ENCODE measurements at places on chromosomes 5 and 9. TPM values are rescaled to one million over a fixed set of nuclear protein-coding genes. Genes with fewer than 3 reads are reported as not detected.

GRCh38 chr9:36416890-36417289 lies 16.8 kb upstream of the RNF38 start:
- no peak for DNase-seq

The CARTPT gene
- total RNA-seq, result not detected

The CTXN3 gene
- total RNA-seq, result not detected

DNA sequence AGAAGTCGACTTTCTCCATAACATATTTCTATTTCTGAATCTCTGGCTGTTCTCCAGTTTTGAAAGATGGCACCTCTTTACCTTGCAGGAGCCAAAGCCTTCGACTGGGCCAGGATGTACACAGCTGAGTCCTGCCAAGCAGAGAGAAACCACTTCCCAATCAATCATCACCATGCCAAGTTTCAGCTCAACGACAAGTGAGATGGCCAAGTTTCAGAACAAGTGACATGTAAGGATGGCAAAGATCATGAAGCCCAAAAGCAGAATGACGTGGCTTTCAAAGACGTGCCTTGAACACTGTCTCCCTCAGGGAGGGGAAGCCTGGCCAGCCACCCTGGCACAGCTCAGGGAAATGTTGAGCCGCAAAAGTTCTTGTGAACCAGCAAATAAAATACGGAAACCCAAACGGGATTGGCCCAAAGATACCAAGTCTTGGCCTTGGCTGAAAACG lies 17.7 kb downstream of the STK10 start:
- no peak for DNase-seq

The PPP3R2 gene
- total RNA-seq, result not detected

DNA sequence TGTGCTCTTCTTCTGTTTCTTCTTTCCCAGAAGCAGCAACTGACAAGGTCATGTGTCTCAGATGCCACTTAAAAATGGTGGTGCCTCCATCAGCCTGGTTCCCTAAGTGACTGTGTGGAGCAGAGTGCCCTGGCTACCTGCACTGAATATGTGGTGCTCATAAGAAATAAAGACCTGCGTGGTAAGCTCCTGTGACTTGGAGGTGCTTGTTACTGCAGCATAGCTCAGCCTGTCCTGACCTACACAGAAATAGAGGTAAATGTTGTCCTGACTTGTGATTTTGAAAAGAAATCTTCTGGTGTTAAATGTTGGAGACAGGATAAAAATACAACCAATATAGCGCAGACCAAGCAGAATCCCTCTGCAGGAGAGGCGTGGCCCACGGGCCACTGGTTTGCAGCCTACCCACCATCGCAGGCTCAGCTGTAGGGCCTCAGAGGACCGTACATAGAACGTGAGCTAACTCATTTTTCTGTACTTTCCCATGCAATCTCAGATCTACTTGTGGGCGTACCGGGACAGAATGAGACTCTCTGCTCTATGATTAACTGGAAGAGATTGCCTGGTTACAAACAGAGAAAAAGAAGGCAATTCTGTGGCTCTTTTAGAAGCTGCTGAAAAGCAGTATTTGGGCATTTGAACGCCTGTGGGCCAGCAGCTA lies 79.4 kb upstream of the UNC5A start:
- no peak for DNase-seq

DNA sequence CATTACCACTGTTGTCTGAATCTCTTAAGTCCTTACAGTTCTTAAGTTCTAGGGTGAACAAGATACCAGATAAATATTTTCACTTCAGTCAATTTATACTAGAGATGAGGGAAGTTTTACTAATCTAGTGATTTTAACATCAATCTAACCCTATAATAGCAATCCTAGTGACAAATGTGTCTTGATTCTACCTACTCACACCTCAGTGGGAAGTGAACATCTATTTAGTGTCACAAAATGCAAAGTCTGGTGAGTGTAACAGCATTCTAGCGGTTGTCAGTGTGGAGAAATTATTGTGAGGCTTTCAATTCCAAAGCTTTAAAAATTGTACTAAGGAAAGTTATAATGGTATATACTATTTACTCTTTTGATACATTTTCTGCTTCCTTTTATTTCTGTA lies 225.8 kb upstream of the CYLC2 start:
- no peak for DNase-seq

DNA sequence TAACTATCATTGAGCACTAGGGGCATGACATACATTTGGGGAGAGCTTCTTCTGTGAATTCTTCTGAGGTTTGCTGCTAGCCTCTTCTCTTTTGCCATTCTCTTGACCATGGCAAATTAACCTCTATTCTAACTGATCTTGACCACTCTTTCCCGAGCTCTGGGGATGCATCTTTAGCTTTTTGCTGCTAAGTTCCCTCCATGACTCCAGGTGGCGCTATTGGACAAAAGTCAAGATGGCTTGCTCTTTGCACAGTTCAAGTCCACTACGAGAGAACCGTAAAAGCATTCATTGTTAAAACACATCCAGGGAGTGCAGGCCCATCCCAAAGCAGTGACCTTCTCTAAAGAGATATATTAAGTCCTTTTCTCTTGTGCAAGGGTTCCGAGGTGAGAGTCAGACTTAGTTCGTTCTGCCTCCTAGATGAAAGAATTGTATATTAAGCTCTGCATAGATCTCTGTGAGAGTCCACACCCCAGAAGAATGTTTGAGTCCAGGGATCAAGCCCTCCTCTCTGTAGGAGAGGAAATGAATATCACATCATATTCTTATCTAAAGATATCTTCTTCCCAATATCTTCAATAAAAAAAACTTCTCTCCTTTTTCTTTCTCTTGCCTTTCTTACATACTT lies 1152.9 kb upstream of the CDH6 start:
- DNase-seq, result no peak

DNA sequence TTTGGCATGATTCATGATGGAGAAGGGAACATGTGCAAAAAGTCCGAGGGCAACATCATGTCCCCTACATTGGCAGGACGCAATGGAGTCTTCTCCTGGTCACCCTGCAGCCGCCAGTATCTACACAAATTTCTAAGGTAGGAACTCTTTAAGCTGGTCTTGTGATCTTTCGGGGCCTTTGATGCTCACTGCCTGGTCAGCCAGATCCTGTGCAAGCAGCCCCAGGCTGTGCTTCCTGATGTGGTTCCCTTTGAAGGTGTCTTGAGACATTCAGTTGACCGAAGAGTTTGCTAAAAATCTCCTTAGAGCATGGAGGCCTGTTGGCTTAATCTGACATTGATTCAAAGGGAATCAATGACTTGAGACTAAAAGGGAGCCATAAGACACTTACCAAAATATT lies 60.0 kb downstream of the ADAMTS16 start:
- no peak for DNase-seq

The LHX3 gene
- not detected for total RNA-seq

The SEMA6A gene
- total RNA-seq, result 2.3 TPM

The NFX1 gene
- total RNA-seq, result 36.1 TPM

- no peak for DNase-seq
These were observed 24.1 kb upstream of the SLC25A48 start for GRCh38 chr5:135810188-135810943.

Measured in osteocyte (in vitro differentiated cells).